ENCODE measurements at places on chromosomes 1 and 21.
A peak's percentile ranks its signal among the peaks of the same experiment; 100 is the strongest.

DNA sequence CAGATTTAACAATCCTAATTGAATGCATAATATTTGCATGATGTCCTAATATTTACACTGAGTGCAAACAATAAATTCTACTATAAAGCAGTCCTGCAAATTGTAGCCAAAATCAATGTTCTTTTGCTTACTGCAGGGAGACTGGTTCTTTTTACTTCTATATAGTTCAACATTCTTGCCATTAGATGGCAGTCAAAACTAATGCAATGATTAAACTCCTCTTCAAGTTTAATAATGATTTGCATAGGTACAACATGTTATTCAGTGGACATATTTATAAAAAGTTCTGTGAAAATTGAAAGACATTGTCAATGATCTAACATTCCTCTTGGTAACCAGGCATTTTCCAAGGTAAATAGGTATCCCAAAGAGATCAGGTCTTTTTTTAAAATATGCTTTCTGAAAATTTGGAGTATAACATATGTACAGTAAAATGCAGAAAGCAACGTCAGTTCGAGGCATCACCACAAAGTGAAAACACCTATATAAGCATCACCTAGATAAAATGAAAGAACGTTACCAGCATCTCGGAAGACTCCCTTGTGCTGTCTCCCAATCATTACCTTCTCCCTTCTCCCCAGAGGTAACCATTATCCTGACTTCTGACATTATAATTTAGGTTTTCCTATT lies 9.8 kb upstream of the FNBP1L start:
- DNase-seq: no peak

DNA sequence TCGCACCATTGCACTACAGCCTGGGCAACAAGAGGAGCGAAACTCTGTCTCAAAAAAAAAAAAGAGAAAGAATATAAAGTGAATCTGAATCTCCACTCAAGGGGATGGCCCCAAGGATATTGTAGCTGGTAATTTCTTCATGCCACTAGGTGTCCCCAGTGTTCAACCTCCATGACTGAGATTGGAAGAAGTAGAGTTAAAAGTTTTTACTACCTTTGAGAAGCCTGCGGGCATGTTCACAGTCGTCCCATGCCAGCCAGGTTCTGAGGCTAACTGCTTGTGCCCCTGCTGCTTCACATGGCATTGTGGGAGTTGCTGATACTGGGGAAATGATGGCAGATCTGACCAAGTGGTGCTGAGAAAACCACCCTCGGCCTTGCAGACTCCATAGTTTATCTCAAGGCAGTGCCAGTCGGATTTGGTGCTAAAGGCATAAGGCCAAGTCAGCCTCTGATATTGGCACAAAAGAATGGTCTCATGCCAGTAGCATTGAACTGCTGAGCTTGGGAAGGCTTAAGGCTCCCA lies 10.8 kb upstream of the SHISA4 start:
- DNase-seq: no peak

DNA sequence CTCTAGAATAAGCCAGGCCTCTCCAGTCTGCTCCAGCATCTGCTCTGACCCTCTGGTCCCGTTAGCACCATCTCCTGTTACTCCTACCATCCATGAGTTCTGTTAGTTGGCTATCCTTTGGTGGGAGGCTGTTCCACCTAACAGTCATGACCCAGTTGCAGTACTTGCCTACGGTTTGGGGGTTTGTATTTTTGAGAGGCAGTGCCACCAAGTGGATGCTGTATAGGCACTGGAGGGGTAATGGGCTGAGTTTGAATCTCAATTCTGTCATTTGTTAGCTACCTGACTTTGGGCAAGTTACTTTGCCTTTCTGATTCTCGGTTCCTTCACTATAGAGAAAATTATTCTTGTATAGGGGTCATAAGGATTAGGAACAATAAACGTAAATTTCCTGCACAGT lies 12.1 kb upstream of the C8B start:
- no peak for DNase-seq

GRCh38 chr1:78619032-78619431 lies 1.2 kb upstream of the IFI44L start:
- DNase-seq: no peak

- no peak for DNase-seq
Measured at GRCh38 chr1:55386456-55386855, 171.3 kb upstream of the USP24 start.

- DNase-seq: no peak
Measured at GRCh38 chr1:178857126-178857525, 13.8 kb downstream of the ANGPTL1 start.

GRCh38 chr1:109814223-109814622 lies 50.5 kb upstream of the EPS8L3 start:
- no peak for DNase-seq

- DNase-seq: no peak
Measured at GRCh38 chr21:45438391-45439145, 33.6 kb downstream of the COL18A1 start.

DNA sequence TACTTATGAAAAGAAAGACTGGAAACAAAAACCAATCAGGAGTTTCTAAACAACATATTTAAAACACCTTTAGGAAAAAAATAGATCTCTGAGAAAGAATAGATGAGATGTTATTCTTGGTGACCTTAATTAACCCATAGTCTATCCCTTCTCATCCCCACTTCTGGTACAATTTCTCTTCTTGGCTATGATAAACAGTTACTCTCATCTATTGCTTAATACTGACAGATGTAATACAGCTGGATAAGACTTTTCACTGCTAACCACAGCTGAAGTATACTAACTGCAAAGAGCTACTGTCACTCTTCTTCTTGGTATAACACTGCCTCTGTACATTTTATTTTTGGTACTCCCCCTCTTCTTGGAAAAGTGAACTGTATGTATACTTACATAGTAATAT lies 15.2 kb downstream of the EXTL2 start:
- DNase-seq: no peak

GRCh38 chr1:202122639-202123335 lies at the start of gene GPR37L1:
Gene GPR37L1 (plus strand): TSS chr1:202122917. CDS start chr1:202122964, 47 bp downstream.
- no peak for DNase-seq

- DNase-seq: peak; percentile 35
Measured at GRCh38 chr21:42145569-42146272, 73.2 kb upstream of the ABCG1 start.

GRCh38 chr1:90411185-90411584 lies 305.9 kb downstream of the BARHL2 start:
- DNase-seq: no peak

DNA sequence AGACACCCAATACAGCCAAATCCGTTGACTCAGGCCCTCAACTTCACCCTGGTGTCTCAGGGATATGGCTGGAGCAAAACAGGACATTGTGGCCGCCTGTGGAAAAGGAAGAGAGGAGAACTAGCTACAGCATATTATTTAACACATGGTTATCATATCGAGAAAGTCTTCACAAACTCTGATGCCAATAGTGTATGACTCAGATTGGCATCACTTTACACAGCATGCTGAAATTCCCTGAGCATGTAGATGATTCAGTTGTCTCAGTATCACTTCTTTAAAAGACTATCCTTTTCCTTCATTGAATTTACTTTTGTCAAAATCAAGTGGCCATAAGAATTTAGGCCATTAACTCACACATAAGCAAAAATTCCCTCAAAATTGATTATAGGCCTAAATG lies 20.1 kb downstream of the HSD3B2 start:
- no peak for DNase-seq

DNA sequence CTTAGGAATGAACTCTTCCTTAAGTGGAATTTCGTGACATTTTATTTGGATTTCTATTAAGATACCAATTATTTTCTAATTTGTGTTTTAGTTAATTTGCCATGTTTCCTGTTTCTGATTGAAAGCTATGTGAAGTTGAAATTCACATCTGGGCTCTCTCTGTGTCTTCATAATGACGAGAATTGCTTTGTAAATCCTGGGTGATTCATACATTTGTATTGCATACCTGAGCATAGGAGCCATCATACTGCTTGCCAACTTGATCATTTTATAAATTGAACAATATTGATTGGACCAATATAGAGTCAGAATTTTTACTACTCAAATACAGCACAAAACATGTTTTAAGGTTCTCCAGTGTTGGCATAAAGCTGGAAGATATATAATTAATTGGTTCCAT lies 817.9 kb downstream of the BRINP3 start:
- no peak for DNase-seq

DNA sequence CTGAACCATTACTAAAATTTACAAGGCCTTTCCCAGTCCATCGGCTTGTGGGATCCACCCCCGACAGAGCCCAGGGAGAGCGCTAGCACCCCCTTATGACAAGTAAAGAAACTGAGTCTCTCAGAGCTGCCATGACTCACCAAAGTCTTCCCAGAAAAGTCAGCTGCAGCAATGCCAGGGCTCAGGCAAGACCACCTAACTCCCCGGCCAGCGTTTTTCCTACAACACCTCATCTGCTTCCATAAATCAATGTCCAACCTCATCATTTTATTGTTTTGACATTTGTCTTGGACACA lies 15.0 kb downstream of the DHCR24 start:
- no peak for DNase-seq
